Right hindlimb (tissue), 1 donor: ENCODE measurements at places on chromosomes 12 and 14.

- no peak for DNase-seq
These were observed 560.1 kb upstream of the TBX3 start for GRCh38 chr12:115243933-115244628.

- no peak for DNase-seq
These were observed 923.3 kb downstream of the AACS start for GRCh38 chr12:125988545-125988944.

DNA sequence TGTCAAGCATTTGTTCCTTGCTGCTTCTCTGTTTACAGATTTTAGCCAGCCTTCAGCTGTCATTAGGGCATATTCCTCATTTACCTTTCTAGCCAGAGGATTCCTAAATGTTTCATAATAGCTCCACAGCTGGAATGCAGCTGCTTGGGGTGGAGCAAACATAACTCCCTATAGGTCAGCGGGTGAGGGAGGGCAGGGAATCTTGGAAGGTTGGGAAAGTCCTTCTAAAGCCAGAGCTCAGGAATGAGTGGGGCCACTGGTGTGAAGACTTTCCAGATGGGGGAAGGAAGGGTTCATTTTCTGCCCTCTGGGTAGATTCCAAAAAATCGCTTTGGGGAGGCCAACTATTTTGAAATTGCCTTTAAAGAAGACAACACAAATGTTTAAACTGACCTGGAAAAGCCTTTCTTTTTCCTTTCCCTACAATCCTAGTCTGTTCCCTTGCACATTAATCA lies 16.3 kb upstream of the IRF2BPL start:
- peak; percentile 79 for DNase-seq

DNA sequence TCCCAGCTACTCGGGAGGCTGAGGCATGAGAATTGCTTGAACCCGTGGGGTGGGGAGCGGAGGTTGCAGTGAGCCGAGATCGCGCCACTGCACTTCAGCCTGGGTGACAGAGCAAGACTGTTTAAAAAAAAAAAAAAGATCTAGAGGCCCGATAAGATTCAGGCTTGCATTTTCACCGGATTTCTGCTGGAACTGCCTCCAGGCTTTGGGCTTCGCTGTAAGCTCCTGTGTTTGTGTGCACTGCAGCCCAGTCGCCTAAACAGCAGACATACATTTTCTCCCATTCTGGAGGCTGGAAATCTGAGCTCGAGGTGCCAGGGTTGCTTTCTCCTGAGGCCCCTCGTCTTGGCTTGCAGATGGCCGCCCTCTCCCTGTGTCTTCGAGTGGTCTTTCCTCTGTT lies 12.2 kb downstream of the BRI3BP start:
- no peak for DNase-seq

GRCh38 chr12:61758661-61759060 lies 501.5 kb upstream of the USP15 start:
- no peak for DNase-seq

- DNase-seq = peak; percentile 94
These were observed 15.7 kb downstream of the SIVA1 start for GRCh38 chr14:104768437-104769323.

- no peak for DNase-seq
These were observed 16.4 kb downstream of the ARID2 start for GRCh38 chr12:45745861-45746277.

DNA sequence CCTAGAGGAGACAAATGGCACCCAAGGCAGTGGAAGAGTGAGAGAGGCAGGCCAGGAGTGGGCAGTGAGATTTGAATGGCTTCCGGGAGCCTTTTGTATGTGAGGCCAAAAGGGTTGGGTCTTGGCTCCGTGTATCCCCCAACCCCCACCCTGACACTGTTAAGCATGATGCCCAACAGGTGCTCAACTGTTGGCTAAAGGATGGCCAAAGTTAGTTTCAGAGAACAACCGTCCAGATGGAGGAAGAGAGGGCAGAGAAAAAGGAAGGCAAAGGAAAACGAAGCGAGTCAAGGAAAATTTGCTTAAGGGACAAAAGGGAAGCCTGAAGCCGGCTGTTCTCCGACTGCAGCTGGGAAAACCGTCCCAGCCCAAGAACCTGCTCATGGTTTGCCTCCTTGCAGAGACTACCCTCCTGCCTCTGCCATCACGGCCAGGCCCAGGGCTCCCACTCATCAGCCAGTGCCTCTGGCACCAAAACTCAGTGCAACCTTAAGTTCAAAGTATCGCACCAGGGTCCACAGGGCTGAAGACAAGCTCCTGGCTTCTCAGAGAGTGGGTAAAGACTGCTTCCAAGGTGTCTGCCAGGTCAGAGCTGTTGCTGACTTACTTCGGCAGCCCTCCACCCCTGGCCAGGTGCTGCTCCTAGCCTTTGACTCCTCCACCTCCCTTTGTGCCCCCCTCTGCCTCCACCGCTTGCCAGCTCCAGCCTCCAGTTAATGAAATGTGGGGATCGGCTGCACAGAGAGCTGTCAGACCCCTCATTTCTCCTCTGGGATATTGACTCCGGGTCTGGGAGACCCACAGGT lies 4.2 kb upstream of the C1QL4 start:
- DNase-seq = no peak

- DNase-seq = peak; percentile 46
These were observed 75.1 kb downstream of the SLC24A4 start for GRCh38 chr14:92397953-92398564.

DNA sequence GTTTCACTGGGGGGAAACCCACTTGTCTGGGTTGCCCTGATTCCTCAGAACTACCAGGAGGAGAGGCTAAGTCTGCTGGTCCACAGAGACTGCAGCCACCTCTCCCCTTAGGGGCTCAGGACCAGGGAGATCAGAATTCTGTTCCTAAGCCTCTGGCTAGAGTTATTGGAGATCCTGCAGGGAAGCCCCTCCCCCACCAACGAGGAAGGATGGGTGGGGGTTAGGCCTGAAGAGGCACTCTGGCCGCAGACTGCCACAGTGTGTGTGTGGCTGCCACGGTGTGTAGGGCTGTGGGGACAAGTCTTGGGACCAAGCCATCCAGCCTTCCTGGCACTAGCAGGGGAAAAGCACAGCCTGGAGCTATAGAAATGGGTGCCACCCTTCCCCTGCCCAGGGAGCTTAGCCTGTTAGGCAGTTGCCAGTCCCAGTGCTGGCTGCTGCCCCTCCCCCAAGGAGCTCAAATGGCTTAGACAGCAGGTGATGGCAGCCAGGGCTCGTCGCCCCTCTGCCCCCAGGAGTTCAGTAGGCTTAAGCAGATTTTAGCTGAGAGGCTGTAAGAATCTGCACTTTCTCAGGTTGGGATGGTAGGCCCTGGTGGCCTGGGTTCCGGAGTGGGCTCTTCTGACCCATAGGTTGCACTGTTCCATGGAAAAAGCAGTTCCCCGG lies 107.7 kb downstream of the ERGIC2 start:
- DNase-seq = no peak

- no peak for DNase-seq
These were observed 509.6 kb downstream of the NOVA1 start for GRCh38 chr14:26088275-26088674.

GRCh38 chr14:105075379-105076295 lies 10.4 kb upstream of the GPR132 start:
- DNase-seq = peak; percentile 68

GRCh38 chr12:28844718-28845117 lies 304.4 kb upstream of the FAR2 start:
- no peak for DNase-seq

DNA sequence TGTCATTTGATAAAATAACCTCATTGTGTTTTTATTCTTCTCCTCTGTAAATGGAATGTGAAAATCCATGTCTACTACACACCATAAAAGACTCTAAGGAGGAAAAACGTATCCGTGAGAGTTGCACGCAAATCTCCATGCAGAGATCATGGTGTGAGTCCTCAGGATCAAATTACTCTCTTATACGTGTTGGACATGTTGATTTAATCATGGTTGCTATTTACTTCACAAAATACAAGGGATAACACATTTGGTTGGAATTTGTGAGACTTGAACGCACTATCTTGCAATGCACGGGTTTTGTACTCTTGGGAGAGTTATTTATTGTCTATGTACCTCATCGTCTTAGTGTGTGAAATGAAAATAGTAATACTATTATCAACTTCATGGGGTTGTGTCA lies 128.0 kb upstream of the RASSF8 start:
- no peak for DNase-seq

DNA sequence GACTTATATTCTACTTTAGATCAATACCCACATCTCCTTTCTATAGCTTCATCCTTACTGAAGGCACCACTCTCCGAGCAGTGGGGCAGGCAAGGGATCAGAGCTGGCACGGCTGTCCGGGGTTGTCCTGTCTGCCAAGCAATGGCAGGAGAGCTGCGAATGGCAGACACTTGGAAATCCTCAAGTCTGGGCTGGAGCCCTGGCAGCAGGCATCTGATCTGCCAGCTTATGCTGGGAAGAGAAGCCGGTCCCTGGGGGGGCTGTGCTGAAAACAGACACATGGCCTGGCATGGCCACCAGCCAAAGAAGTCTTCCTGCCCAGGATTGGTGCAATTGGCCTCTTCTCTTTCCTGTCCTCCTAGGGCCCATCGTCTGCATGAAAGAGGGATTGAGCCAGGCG lies 280.2 kb upstream of the PWP1 start:
- no peak for DNase-seq

DNA sequence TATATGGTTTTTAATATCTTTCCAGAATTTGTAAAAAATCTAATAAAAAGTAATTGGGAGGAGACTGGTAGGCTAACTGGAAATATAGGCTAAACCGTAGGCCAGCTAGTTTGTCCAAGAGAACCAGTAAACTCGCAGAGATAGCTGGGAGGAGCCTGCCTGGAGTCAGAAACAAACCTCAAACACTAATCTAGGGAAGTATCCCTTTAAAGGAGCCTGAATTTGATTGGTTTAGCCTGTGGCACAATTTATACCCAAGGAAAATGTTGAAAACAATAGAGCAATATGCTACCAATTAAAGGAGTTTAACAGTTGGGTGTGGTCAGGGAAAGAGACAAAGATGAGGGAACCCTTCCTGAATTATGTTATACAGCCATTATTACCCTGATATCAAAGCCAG lies 109.6 kb downstream of the EML5 start:
- no peak for DNase-seq

DNA sequence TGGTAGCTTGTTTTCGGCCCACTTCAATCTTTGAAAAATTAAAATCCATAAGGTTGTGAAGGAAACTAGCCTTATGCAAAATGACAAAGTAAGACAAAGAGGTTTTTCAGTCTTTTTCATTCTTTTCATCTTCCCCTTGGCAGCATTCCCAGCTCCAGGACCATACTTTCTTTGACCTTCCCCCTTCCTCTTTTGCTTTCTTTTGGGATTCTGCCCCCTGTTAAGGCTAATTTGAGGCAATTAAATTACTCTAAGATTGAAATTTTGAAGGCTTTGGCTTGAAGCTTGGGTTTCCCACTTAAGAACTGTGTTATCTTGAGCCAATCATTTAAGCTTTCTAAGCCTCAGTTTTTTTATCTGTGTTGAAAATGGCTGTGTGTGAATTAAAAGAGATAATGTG lies 124.9 kb downstream of the DACT1 start:
- DNase-seq = no peak

DNA sequence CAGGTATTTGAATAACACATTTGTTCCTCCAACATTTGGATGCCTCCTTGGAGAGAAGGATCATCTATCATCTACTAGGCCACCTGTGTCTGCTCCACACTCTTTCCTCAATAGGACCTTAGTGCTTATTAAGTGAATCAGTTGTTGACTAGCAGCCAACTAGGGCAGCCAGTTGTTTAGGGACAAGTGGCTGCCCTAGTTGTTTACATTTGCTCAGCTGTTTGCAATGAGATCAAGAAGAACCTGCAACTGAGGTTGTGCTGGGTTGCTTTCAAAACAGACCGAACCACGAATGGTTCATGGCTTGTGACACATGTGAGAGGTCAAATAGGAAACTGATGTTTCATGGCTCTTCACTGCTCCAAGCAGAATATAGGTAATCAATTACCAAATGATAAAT lies 53.8 kb downstream of the TMCC3 start:
- DNase-seq = no peak

DNA sequence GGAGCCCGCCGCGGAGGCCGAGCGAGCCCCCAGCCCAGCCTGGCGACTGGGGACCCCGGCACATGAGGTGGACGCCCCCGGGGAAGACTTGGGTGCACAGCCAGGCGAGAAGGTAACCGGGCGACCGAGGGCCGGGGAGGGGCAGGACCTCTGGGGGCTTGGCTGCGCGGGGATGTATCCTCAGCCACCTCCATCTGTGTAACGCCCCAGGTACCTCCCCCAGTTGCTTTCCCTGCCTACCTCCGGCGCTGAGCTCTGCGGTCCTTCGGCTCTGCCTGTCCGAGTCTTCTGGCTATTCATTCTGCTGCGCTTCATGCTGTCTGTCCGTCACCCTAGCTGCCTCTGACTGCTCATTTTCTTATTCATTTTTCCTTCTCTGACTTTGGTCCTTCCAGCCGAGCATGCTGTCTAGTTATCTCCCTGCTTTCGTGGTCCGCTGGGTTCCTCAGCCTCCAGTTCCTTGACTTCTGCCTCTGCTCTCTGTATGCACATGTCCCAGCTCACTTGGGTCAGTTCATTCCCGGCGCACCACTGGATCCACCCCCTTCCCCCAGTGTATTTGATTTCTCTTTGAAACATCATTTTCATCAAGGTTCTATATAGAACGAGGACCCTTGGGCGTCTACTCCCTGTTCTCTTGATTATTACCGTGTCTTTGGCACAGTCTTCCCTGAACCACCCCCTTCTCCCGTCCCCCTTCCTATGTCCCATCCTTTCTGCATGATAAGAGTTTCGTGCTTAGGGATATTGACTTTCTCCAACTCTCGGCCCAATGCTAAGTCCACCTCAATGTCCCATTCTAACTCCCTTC lies 612 bp downstream of the PHC1 start:
- DNase-seq = peak; percentile 75

GRCh38 chr14:74984236-74985027 lies 18.3 kb upstream of the EIF2B2 start:
- peak; percentile 67 for DNase-seq

DNA sequence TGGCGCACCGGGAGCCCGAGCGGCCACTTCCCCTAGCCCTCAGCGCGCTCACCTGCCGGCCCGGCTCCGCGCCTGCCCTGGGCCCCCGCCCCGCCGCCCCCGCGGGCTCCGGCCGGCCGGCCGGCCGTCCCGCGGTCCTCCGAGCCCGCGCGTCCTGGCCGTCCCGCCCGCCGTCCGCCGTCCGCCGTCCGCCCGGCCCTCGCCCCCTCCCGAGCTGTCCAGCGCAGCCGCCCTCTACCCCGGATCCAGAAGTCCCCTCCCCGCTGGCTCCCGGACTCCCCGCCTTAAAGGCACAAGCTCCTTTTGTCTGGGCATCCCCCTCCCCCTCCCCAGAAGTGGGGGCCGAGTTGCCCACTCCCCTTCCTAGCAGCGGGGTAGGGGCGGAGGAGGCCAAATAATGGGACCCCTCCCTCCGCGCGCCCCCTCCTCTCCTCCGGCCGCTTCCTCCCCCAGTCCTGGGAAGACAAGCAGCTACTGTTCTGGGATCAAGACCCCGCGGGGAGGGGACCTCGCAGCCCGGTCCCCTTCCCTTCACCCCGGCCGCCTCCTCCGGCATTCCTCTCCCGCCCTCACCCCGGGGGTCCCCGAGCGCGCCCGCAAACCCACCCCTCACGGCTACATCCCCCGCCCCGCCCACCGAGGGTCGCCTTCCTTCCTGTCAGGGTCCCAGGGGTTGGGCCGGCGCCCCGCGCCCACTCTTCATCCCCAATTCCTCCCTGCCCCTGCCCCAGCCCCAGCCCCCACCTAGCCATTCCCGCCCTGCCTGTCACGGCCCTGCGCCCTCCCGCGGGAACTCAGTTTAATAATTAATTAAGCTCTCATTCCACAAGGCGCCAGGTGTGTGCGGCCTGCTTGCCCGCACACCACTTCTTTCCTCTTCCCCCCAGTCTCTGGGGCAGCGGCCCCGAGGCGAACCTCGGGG lies at the start of gene ADCY6:
ADCY6 (minus strand) TSS at position 236 of the 922 bp plus-strand sequence. CDS start 5,655 bp downstream, outside the sequence.
- peak; percentile 89 for DNase-seq
